ENCODE measurements at places on chromosomes 4 and X.

DNA sequence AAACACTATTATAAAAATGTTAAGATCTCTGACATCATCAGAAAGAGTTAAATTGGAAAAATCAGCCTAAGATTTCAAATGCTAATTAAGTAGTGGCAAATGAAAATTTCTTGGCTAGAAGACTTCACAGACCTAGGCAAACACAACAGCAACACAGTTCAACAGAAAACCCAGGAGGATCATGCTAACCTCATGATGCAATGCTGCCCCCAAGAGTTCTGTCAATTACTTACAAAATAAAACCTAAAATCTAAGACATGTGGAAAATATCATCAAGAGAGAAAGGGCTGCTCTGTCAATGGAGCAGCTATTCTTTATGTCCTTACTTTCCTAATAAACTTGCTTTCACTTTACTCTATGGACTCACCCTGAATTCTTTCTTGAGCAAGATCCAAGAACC, 21.0 kb downstream of the S100G start:
- DNase-seq, result no peak

GRCh38 chr4:16729336-16729735, 169.1 kb downstream of the LDB2 start:
- DNase-seq, result no peak

DNA sequence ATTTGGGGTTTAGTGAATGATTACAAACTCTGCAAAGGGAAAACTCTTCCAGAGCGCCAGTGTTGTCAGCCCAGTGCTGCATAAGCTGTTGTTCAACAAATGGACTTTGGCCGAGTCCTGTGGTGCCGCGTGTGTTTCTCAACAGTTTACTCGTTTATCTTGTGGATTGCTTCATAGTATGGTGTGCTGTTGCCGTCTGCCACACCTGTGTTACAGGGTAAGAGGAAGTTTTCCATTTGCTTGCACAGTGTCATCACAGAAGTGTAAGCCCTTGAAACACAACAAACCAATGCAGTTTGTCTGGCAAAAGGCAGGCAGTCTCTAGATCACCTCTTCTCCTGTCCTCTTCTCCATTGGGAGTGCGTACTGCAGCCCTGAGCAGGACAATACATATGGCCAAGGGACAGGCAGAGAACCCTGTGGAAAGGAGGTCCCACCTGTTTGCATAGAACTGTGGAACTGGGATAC, 66.3 kb downstream of the DCUN1D4 start:
- DNase-seq, result no peak

DNA sequence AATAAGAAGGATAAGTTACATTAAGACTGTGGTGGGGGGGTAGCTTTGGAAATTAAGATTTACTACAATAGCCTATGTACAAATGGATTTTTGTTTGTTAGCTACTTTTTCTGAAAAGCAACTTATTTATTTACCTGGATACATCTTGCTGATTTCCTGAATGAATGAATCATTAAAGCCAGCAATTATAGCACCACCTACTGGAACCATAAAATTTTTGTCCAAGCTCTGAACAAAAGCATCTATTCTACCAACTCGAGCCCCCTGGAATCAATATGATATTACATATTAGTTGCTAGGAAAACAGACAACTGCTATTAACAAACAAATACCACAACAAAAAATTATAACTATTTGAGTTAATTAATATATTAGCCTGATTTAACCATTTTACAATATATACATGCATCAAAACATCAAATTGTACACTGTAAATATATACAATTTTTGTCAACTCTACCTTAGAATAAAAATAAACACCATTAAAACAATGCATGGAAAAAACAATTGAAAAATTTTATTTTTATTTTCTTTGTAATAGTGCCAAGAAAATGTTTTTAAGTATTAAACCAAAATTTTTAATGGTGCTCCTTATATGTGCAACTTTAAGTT, 15.3 kb downstream of the SEPSECS start:
- no peak for DNase-seq

- no peak for DNase-seq
Measured at GRCh38 chr4:77629885-77630284, 24.3 kb downstream of the CXCL13 start.

- no peak for DNase-seq
Measured at GRCh38 chrX:146451136-146451535, 358.4 kb upstream of the CXorf51B start.

DNA sequence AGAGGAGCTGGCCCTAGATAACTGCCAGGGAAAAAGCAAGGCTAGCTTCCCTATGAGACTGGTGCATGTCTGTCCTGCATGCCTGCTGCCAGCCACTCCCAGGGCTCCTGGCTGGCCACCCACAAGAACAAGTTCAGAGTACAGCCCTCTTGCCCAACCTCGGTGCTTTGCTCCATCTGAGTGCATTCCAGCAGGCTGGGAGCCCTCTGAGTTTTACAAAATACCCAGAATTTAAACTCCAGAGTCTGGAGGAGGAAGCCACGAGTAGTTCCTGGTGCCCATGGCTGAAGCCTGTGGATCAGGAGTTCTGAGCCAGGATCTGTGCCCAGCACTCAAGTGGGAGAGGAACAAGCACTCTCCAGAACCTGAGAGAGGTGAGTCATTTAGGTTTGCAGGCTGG, 111.6 kb downstream of the MAGEE2 start:
- no peak for DNase-seq

DNA sequence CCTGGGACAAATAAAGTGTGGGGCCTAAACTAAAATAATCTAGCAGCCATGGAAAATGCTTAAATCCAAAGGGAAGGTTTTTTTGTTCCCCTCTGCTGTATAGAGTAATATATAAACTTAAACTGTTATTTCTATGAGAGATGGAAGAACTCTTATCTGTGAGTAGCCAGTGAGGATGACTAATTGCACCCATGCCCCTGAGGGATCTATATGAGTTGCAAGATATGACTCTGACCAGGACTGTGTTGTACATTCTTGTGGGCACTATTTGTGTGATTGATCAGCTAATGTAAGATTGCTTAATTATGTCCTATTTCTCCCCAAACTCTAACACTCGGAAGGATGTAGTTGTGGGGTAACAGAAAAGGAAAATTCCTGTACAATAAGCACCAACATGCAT, 35.2 kb upstream of the AMBN start:
- DNase-seq, result no peak

DNA sequence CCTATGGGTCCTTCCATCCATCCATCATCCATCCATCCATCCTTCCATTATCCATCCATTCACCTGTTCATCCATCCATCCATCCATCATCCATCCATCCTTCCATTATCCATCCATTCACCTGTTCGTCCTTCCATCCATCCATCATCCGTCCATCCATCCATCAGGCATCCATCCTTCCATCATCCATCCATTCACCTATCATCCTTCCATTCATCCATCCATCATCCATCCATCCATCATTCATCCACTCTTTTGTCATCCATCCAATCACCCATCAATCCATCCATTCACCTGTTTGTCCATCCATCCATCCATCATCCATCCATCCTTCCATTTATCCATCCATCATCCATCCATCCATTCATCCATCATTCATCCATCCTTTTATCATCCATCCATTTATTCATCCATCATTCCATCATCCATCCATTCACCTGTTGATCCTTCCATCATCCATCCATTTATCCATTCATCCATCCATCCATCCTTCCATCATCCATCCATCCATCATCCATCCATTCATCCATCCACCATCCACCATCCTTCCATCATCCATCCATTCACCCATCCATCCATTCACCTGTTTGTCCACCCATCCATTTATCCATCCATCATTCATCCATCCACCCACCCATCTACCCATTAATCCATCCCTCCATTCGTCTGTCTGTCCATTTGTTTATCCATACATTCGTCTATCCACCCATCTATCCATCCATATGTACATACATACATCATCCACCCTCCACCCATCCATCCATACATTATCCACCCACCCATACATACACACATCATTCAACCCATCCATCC, 34.8 kb downstream of the SH3TC1 start:
- DNase-seq, result no peak

GRCh38 chrX:46730765-46731164, 28.2 kb downstream of the SLC9A7 start:
- DNase-seq, result no peak

DNA sequence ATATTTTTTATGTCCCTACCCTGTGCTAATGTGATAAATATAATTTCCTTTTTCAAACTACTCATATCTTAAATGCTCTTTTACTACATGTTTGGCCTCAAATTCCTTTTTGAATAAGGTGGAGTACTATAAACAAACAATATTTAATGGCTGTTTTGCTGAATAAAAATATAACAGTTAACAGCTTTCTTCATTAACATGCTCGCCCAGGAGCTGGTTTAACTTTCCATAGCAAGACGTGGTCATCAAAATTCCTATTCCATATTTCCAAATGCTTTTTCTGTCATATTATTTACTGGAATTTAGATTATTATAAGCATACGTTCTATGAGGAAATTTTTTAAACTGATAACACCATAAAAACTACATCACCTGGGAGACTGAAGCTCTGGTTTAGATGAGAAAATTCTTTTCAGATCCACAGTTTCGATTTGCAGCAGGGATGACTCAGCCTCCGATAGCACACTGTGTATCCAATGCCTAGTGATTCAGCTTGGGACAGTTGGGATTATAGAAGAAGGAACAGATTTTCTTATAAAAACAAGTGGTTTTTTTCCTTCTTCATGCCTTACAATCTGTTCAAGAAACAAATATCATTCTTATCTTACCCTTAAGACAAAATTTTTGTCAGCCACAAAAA, 129.1 kb downstream of the FBXO8 start:
- peak; percentile 32 for DNase-seq

All from left cardiac atrium (tissue), 4 donors.